Mesothelial cell of epicardium (in vitro differentiated cells): ENCODE measurements at places on chromosomes 5 and 9.

GRCh38 chr5:56640763-56641406, 174.5 kb upstream of the MAP3K1 start:
- DNase-seq = no peak

DNA sequence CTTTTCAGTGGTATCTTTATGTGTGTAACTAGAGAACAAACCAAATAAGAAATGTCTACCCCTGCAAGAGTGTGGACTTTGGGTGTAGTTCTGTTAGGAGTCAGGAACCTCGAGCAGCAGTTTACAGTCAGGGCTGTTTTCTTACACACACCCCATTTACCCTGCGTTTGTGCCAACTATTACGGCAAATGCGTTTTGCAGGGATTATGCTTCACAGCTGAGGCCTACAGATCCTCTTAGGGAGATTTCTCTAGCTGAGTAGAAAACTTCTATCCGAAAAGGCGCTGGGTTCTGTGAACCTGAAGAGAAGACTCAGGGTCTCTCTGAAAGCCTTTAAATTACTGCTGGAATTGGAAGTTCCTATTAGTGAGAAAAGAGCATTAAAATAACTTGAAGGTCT, 51.4 kb downstream of the ACER2 start:
- DNase-seq = no peak

- no peak for DNase-seq
Measured at GRCh38 chr5:168299372-168299771, 7.9 kb downstream of the WWC1 start.

- no peak for DNase-seq
Measured at GRCh38 chr5:33937707-33938506, 1.7 kb downstream of the RXFP3 start.

- DNase-seq = no peak
Measured at GRCh38 chr9:129368444-129368978, 190.4 kb upstream of the IER5L start.

GRCh38 chr5:89575319-89575718, 692.3 kb upstream of the MEF2C start:
- DNase-seq = no peak

DNA sequence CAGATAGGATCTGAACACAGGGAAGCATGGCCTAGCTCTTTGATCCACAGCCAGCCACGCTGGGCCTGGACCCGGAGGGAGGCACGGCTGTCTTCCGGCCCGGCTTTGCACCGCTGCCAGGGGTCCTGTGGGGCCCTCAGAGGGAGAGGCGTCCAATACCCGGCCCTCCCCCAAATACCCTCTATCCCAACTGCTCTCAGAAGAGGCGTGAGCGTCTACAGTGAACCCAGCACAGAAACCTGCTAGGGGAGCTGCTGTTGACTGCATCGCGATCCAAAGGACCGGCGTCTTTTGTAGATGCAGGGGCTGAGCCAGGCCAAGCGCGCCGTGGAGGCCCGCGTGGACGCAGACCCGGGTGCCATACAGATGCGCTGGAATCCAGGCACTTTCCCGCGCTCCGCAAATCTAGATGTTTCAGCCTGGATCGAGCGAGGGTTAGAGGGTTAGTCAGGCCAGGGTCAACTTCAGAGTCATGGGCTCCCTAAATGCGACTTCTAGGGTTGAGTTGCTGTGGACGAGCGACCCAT, 1.1 kb upstream of the TCF7 start:
- no peak for DNase-seq

DNA sequence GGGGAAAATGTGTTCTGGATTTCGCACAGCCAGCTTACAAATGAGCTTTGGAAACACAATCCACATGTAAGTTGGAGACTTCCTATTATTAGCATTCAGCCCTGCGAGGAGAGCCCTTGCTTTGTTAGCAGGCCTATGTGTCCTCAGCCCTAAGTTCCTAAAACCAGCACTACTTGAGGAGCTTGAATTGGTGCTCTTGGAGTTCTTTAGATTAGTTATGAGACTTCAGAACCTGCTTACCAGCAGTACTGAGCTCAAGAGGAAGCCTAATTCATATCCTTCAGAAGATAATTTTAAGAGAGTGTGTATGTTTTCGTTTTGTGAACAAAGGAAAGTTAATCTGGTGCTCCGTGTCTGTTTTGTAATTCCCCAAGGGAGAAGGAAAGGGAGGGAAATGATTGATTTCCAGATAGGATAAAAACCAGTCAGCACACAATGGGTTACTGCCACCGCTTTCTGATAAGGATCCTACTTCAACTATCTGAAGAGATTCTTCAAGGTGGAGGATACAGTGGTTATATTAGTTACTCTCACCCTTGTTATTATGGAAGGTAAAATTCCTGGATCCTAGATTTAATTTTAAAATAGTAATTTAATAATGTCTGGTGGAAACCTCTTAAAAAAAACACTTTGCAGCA, 35.2 kb downstream of the PIK3R1 start:
- no peak for DNase-seq

- no peak for DNase-seq
Measured at GRCh38 chr5:92494508-92494907, 1086.5 kb downstream of the NR2F1-AS1 start.

DNA sequence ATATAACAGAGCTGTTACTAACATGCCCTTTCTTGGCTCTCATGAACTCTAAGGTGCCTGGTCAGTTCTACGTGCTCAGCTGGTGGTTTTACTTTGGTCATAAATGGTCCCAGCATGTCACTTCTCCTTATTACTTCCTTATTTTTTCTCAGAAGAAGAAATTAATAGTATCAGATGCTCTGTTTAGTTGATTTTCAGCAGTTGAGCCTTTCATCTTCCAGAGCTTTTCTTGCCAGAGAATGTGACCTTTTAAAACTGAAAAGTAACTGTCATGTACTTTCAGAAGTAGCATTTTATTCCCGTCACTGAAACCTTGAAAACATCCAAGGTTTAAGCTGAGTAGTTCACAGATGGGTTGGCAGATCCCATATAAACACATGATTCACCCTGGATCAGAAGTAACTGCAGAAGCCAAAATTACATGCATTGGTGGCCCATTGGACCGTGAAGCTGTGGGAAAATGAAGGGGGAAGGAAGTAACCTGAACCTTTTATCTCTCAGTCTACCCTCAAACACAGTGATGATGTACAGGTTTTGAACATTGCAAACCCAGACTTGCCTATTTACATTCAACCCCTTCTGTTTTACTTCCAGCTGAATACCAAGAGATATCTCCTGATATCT, 50.5 kb downstream of the HACD4 start:
- no peak for DNase-seq

GRCh38 chr5:170176916-170177315, 55.9 kb upstream of the C5orf58 start:
- no peak for DNase-seq

DNA sequence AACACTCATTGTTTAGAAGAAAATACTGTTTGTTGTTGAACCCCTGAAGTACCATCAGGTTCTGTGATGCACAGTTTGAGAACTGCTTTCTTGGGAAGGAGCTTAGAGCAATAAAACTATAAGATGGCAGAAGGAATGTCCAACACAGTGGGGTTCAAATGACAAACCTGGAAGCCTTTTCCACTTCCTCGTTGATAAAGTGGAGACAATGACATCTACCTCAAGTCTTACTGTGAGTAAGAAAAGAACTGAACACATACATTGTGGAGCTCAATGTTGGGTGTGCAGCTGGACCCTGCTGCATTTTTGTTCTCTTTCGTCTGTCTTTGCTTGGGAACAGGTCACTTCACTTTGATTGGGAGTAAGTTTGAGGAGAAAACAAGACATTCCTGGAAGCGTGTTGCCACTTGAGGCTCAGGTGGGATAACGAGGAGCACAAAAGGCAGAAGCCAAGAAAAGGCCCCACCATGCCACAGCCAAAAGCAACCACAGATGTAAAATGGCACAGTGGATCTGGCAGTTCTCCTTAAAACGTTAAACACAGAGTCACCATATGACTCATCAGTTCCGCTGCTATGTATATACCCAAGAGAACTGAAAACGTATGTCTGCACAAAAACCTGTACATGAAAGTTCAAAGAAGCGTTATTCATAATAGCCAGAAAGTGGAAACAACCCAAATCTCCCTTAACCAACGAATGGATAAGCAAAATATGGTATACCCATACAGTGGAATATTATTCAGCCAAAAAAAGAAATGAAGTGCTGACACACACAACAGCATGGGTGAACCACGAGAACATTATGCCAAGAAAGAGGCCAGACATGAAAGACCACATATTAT, 42.9 kb upstream of the SUB1 start:
- DNase-seq = no peak

DNA sequence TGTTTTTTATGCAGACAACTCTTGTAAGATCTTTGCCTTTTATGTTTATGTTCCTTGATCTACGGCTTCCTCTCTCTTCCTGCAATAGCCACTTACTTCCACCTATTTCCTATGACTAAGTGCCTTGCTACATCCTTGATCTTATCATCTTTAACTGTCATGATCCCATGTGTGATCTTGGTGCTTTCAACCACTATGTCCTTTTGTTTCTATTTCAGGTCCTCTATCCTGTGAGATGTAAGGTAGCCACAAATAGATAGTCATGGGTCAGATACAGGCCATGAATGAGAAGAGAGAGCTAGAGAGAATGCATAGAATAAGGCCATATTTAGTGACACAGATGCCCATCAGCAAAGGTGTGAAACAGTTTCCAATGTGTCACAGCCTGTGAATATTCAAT, 243.6 kb upstream of the HAPLN1 start:
- no peak for DNase-seq

- DNase-seq = no peak
Measured at GRCh38 chr9:20624201-20625002, 2.1 kb upstream of the MLLT3 start.

DNA sequence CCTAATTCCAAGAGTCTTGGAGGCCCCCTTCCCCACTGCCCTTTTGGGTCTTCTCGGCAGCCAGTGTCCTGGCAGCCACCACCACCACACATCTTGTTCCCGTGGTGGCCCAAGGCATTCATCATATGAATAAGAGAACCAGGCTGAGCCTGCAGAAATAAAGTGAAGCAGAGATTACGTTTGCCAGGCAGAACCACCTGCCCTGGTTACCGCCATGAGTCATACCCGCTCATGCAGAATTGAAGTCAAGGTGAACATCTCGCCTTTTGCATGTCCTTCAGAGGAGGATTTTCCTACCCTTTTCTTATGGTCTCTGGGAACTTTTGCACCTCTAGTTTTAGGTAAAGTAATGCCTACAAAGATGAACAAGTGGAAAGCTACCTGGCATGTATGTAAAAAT, 119.5 kb upstream of the LMX1B start:
- no peak for DNase-seq

DNA sequence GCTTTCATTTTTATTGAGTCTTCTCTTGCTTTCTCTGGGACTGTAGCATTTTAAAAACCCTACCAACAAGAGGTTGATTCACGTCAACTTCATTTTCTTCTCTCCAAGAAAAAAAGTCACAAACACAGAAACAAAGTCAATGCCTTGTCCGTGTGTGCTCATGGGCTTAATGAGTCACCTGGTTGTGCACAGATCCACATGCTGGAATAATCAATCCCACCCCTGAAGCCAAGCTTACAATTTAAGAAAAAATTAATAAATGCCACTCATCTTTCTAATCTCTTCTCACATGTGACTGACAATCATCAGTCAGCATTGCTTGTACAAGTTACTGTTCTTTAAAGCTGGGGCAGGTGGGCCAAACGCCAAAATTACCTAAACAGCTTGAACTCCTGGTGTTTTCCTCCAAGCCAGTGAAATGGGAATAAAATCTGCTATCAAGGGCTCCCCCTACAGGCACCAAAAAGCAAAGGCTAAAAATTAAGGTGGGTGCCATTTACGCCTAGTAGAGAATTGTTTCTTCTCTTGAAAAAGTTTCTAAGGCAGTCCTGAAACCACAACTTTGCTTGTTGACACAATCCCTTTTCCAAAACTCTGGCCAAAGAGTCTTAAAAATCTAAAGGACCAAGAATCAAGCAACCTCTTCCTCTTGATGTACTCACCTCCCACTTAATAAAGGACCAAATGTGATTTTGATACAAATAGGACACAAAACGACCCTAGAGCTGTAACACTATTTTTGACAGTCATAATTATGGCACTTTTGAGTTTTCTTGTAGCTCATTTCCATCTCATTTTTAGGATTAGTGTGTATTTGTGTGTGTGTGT, 21.3 kb downstream of the TRMO start:
- DNase-seq = no peak

GRCh38 chr9:134489621-134490408, 151.8 kb upstream of the COL5A1 start:
- DNase-seq = no peak

DNA sequence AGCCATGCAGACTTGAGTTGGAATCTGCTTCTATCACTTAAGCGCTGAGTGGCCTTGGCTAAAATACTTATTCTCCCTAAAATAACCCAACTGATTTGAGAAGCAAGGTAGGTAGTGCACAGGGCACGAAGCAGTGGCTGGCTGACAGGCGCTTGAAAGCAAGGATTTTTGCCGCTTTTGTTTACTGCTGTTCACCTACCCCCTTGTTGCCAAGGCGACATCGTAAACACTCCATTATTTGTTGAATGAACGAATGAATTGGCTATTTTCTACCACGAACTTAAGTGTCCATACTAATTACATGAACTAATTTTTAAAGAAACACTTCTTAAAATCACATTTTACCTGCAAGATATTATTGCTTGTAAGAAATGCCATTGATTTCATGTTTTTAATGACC, 98.0 kb downstream of the ANKH start:
- no peak for DNase-seq

GRCh38 chr5:179125789-179126505, 65.8 kb downstream of the ZNF354C start:
- peak; percentile 31 for DNase-seq

DNA sequence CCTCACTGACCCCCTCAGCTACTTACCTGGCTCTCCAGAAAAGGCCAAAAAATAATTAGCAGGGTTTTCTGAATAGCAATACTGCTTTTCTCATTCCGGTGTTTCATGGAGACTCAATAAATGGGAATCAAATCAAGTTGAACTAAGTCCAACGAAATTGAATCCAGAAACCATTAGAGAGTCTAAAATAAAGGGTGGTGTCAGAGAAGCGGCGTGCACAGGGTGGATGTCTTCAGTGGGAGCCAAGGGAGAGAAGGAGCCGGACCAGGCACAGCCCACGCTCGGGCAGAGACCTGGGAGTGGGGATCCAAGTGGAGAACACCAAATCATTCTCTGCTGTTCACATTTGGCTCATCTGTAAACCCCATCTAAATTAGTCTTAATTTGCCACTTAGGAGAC, 40.2 kb upstream of the WWC1 start:
- no peak for DNase-seq

- DNase-seq = peak; percentile 57
Measured at GRCh38 chr9:114155995-114156656, 789 bp downstream of the COL27A1 start.

DNA sequence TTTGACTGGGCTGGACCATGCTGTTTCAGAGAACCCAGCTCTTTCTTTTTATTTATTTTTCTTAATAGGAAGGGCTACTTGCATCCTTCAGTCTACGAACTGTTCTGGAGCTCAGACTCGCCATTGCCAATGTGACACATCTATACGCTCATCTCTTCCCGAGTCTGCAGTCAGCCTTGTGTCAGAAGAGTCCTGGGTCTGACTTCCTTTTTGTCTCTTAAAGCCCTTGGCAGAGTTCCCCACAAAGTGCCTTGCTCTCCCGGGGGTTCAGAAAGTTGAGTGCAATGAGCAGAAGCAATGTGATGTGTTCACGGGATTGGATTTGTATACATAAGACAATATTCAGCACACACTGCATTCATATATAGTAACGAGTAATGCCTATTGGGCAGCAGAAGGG, 140.4 kb downstream of the ATPSCKMT start:
- DNase-seq = no peak

GRCh38 chr9:105141146-105141975, 103.1 kb upstream of the SLC44A1 start:
- DNase-seq = no peak
